NCI-H187 treated with DMSO at 0.1 percent for 48 hours (cell line): ENCODE measurements at places on chromosomes 2 and 18.

DNA sequence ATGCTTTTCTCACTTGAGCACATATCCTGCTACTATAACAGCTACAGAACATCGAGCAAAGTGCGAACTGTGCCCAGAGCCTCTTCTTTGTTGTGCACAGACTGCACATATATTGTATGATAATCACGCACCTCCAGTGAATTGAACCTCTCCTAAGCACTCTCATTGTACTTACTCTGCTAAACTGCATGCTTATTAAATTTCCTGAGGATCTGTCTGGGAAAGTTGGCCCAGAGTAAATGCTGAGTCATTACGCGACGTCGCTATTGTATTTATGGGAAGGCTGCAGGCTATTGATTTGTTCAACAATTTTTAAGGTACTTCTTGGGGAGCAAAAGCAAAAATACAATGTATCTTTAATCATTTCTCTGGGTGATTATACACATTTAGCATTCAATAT lies 399.6 kb upstream of the DSEL start:
- DNase-seq = no peak

- DNase-seq = no peak
Observed at GRCh38 chr2:199685669-199686068, 165.3 kb downstream of the FTCDNL1 start.

GRCh38 chr2:36409935-36410334 lies 54.4 kb downstream of the CRIM1 start:
- DNase-seq = no peak

DNA sequence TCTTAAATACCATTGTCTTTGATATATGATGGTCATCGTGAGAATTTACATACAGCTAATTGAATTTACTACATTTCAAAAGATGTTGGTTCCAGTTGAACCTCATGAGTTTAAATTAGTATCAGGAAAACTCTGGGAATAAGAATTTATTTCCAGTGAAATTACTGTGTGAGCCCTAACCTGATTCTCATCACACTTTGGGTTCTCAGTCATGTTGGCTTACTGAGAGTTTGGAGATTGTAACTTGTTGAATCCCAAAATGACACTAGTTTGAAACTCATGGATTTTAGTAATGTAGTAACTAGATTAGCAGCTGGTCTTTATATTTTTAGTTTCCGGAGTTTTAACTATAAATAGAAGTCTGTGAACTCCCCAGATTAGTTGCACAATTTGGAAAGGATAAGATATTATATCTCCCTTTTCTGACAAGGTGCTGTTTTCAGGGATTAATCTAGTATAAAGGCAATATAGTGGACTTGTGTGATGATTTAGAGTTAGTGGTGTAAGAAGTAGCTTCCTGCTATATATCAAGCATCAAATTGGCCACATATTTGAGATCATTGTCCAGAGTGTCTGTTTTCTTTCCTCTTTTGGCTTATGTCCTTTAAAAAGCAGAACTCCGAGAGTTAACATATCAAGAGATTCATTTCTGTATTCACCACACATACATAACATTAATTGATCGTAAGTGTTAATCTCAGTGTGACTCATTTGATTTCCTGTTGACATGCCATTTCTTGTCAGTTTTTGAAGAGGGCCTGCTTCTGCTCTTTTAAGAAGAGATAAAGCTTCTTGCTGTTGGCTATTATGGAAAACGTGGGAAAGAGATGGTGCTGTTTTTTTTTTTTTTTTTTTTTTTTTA lies 15.7 kb downstream of the NDUFV2 start:
- no peak for DNase-seq
